Caki2 (cell line): ENCODE measurements at places on chromosomes 13 and 19. TPM values are rescaled to one million over a fixed set of nuclear protein-coding genes. Genes with fewer than 3 reads are reported as not detected.

- no peak for DNase-seq
These were observed 342.2 kb downstream of the DACH1 start for GRCh38 chr13:71524613-71525304.

DNA sequence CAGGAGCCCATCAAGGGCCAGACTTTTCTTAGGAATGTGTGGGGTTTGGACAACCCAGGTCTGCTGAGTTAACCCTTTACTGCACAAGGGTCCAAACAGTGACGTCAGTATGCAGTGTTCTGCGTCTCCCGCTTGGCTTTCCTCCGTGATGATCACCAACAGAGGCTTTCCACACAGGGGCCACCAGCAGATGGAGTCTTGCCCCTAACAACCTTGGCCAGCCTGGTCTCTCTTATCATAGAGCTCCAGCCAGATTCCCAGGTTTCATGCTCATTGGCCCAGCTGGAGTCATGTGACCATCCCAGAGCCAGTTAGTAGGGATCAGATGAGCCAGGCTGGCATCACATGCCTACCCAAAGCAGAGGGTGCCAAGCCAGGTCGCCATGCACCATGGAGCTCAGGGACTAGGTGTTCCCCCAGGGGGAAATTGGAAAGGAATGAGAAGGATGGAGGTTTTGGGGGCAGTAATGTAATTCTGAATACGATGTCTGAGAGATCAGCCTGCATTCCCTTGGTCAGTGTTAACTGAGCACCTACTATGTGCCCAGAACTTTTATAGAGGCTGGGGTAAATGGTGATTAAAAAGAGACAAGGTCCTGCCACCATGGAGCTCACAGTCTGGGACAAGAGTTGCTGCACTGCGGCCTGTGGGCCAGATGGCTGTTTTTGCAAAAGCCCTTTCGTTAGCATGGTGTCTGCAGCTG, 61.2 kb downstream of the MYH14 start:
- DNase-seq, result peak; percentile 24

GRCh38 chr19:1070931-1071791, 4.2 kb downstream of the ARHGAP45 start:
- DNase-seq, result no peak

DNA sequence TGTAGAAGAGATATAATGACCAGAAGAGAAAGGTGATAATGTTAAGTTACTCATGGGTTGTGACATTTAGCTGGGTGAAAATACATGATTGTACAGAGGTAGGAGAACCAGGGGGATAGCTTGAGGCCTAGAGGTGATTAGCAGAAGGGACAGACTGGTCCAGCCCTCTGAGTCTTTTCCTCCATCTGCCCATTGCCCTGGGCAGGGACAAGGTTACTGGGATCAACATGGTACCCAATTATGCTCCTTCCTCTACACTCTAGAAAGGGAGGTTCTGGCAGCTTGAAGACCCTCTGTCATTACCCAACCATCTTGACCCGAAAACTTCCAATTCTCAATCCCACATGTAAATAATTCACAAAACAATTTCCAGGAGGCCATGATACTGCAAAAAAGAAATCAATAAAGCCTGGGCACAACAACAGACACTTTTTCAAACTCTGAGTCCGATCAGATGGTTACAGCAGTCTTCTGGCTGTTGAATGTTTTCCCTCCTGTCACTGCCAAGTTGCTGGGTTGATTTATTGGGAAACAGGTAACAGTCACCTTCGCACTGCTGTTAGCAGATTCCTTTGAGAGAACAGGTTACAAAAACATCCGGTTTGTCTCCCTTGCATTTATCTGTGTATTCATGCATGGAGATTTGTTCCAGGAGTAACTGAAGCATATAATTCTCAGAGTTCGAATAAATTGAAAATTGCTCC, 239.1 kb upstream of the HTR2A start:
- peak; percentile 3 for DNase-seq

DNA sequence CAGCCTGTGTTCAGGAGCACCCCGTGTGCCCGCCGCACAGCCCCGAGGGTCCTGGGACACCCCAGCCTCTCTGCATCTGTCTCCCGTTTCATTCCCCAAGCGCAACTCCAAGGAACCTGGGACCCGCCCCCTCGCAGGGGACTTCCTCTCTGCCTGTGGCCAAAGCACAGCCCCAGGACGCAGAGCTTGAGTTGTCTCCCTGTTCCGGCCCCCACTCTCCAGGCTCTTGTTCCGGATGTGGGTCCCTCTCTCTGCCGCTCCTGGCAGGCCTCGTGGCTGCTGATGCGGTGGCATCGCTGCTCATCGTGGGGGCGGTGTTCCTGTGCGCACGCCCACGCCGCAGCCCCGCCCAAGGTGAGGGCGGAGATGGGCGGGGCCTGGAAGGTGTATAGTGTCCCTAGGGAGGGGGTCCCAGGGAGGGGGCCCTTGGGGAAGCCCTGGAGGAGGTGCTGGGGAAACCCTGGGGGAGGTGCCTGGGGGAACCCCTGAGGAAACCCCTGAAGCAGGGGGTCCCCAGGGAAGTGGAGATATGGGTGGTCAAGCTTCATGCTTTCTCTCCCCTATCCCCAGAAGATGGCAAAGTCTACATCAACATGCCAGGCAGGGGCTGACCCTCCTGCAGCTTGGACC, 1.3 kb downstream of the HCST start:
- peak; percentile 90 for DNase-seq

- no peak for DNase-seq
These were observed 3.6 kb downstream of the RGCC start for GRCh38 chr13:41460930-41461329.

DNA sequence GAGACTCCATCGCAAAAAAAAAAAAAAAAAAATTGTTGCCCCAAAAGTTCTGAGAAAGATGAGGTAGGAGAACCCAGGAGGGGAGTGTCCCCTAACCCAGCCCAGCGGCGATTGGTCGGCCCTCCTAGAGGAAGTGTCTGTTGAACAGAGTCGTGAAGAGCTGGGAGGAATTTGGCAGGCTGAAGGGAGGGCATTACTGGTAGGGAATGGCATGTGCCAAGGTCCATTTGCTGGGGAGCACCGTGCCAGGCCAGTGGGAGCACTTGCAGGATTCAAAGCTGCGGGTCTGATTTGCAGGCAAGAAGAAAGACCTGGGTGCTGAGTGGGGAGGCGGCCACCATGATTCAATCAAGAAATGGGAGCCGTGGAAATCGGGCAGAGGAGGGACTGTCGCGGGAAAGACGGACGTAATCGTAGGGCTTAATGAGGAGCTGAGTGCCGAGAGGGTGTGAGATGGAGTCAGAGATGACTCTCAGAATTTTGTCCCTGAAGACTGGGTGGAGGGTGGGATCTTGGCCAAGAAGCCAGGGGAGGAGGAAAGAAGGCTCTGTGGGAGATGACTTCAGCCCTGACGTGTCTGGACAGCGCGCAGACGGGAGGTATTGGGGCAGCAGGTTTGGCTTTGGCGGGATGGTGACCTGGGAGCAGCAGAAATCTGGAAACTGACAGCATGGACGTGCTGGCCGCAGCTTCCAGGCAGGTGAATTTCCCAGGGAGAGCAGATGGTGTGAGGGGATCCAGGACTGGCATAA, 15.4 kb downstream of the CERS4 start:
- no peak for DNase-seq

DNA sequence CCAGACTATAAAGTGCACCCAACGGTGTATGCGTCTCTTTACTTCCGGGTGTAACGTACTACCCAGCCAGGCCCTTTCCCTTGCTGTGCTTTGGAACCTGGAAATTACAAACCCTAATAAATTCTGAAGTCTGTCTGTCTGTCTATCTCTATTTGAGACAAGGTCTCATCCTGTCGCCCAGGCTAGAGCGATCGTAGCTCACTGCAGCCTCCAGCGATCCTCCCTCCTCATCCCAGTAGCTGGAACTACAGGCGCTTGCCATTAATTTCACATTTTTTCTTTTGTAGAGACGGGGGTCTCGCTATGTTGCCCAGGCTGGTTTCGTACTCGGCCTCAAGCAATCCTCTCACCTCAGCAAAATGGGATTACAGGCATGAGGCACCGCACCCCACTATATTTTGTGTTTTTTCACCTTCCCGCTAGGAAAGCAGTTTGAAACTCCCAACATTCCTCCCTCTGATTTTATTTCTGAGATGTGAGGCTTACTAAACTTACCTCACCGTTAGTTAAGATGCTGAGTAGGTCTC, 469 bp upstream of the RNF6 start:
- DNase-seq, result peak; percentile 70

DNA sequence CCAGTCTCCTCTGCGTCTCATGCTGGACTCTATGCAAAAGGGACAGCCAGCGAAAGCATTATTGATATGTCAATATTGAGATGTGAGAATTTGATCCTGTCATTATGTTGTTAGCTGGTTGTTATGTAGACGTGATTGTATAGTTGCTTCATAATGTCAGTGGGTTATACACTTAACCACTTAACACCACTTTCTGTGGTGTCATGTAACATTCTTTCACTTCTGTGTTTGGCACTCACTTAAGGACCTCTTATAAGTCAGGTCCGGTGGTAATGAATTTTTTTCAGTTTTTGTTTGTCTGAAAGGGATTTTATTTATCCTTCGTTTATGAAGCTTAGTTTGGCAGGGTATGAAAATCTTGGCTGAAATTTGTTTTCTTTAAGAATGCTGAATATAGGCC, 7.1 kb upstream of the SIGLEC7 start:
- no peak for DNase-seq

DNA sequence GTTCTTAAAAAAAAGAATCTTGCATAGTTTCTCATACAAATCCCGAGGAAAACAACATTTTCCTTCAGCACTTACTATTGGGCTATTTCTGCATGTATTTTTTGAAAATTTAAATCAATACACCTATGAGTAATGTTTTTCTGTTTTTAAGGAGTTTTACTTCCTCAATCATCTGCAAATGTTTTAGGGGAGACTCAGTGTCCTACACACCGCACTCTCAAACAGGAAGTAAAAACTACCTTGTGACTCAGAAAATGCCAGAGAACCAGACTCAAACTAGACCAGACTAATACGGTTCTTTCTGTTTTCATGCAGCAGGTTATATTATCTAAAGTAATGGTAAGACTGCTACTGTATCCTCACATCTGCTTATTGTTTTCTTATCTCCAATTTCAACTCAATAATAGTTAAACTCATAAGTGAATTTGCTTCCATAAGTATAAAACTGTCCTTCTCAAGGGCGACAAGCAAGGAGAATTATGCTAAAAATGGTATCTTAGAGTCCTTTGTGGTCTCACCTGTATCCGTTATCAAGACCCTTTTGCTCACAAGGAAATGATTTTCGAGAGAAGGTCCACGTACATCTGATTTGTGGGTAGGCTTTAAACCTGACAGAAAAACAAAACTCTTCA, 52.5 kb downstream of the FLT3 start:
- no peak for DNase-seq

GRCh38 chr13:27774651-27775050, 17.6 kb upstream of the GSX1 start:
- no peak for DNase-seq

GRCh38 chr13:113623491-113624234, 34.3 kb downstream of the ATP4B start:
- DNase-seq, result no peak

- DNase-seq, result no peak
These were observed 1449.8 kb upstream of the MIR17HG start for GRCh38 chr13:89897681-89898080.

GRCh38 chr13:81305928-81306327, 965.0 kb upstream of the SPRY2 start:
- no peak for DNase-seq

- no peak for DNase-seq
These were observed 560.2 kb downstream of the DACH1 start for GRCh38 chr13:71306821-71307220.

The DLEU7 gene
- total RNA-seq, result not detected in 2 replicates

The NRTN gene
- total RNA-seq, result 15.0 and 16.7 TPM in 2 replicates

The CYP4F3 gene
- total RNA-seq, result 38.1 and 38.5 TPM in 2 replicates

The KIR2DL4 gene
- not detected in 2 replicates for total RNA-seq

The EID2B gene
- 6.2 and 10.2 TPM in 2 replicates for total RNA-seq

The UBL3 gene
- total RNA-seq, result 14.7 and 18.7 TPM in 2 replicates
